Fibroblast of lung (primary cell): ENCODE measurements at places on chromosomes 1 and 21. TPM values are rescaled to one million over a fixed set of nuclear protein-coding genes. Genes with fewer than 3 reads are reported as not detected.

The CENPL gene
- total RNA-seq: 7.2 and 16.0 TPM in 2 replicates

GRCh38 chr21:27154451-27155129 is 187.7 kb upstream of the ADAMTS5 start:
- no peak for DNase-seq

DNA sequence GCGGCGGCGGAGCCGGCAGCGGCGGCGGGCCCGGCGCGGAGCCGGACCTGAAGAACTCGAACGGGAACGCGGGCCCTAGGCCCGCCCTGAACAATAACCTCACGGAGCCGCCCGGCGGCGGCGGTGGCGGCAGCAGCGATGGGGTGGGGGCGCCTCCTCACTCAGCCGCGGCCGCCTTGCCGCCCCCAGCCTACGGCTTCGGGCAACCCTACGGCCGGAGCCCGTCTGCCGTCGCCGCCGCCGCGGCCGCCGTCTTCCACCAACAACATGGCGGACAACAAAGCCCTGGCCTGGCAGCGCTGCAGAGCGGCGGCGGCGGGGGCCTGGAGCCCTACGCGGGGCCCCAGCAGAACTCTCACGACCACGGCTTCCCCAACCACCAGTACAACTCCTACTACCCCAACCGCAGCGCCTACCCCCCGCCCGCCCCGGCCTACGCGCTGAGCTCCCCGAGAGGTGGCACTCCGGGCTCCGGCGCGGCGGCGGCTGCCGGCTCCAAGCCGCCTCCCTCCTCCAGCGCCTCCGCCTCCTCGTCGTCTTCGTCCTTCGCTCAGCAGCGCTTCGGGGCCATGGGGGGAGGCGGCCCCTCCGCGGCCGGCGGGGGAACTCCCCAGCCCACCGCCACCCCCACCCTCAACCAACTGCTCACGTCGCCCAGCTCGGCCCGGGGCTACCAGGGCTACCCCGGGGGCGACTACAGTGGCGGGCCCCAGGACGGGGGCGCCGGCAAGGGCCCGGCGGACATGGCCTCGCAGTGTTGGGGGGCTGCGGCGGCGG is 1.0 kb downstream of the ARID1A start:
- no peak for DNase-seq

The ZNF697 gene
- 22.3 and 23.0 TPM in 2 replicates for total RNA-seq
